ENCODE measurements at places on chromosomes 7 and 10.

- DNase-seq, result no peak
Observed at GRCh38 chr10:7659560-7659959, 7.2 kb downstream of the ITIH5 start.

DNA sequence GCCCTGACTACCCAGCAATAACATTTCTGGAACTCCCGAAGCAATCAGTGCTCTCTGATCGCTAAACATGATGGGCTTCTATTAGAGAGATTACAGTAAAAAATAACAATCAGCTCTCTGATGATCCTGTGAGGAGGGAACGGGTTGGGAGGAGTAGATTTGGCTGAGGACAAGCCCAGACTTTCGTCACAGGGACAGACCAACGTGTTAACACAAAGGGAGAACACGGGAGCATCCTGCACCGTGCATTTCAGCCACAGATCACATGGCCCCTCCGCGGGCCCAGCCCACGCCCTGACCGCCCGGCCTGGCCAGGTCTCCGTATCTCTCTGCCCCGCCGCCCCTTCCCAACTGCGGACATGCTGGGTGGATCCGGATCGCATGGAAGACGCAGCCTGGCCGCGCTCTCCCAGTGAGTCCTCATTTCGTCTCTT lies 95.0 kb upstream of the AGBL3 start:
- peak; percentile 35 for DNase-seq

- DNase-seq, result no peak
Observed at GRCh38 chr10:4569151-4569550, 256.9 kb upstream of the AKR1E2 start.

DNA sequence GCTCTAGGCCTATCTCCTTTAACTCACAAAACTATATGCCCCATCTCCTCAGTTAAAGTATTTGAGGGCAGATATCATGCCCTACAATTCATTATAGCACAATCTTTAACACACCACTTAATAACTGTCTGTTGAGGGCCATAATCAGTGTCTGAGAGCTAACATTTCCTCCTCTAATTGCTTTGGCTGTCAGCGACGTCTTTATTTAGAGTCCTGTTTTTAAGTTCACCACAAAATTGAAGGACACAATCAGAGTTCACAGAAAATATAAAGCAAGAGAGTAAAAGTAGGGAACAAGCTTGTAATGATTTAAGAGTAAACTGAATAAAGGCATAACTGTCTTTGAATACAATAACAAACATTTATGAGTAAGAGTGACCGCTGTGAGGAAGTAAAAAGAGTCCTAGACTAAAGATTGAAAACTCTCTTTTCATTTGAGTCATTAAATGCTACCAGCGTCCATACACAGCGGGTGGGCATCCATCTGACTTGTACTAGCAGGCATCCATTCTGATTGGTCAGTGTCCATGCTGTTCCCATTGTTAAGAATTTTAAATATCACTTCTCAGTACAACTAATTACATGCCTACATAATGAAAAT lies 38.4 kb upstream of the ABCB4 start:
- DNase-seq, result no peak

DNA sequence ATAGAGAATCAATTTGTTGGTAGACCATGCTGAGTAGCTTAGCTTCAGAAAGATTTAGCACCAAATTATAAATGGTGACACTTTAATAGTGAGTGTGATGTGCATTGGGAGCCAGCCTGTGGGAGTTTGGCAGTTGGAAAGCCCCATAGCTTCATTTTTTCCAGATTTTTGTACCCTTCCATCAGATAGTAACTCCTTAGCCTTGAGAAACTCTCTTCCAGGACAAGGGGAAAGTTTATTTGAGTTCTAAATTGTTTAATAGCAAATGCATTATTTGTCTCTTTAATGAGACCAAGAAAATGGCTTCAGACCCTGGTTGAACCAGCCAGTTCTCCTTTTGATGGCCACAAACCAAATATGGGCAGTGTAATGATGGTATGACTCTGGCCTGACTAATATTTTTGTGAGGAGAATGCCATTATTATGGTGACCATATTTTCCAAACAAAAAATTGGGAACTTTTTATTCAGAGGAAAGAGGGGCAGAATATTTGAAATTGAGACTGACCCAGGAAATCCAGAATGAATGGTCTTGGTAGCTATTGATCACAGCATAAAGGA lies 49.8 kb downstream of the PLCE1 start:
- DNase-seq, result no peak

All from OCI-M1 (cell line).